Activated CD4-positive, alpha-beta T cell treated with anti-CD3 and anti-CD28 coated beads, Interleukin-2, amount 50 U/mL, for 24 hours (primary cell): ENCODE measurements at places on chromosomes 3 and 15.

DNA sequence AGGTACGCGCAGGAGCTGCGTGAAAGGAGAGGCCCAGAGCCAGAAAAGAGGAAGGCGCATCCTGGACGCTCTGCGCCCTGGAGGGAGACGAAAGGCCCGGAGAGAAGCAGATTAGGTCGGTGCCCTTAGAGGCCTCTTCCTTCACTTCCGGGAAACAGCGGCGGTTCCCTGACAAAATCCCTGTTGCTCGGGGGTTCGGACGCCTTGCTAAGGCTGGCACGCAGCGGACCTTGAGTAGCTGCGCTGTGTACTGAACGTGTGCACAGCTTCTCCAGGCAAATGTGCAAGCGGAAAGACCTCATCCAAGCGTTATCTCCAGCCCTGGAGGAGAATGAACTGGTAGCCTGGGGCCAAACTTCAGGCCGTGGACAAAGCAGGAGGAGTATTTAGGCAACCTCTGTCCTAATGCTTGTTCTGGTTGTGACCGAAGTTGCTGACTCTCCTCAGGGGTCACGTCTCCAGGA, 3.0 kb upstream of the SOX14 start:
- no peak for DNase-seq

DNA sequence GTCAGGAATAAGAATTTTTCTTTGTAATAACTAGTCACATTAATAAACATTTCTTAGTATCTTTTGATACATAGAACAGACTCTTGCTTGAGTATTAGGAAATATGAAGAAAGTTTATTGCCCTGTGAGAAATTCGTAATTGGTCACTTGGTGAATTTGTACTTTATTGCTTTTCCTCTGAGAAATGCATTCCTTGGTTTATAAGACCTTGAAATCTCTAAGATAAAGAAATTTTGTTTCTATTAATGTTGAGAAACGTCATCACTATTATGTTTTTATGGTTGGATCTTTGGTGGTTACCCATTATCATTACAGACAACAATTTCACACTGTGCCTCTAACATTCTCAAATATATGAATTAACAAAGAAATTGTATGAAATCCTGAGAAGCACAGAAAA, 652.0 kb upstream of the NECTIN3 start:
- no peak for DNase-seq

- no peak for DNase-seq
These were observed 5.2 kb downstream of the MCTP2 start for GRCh38 chr15:94236608-94237007.

DNA sequence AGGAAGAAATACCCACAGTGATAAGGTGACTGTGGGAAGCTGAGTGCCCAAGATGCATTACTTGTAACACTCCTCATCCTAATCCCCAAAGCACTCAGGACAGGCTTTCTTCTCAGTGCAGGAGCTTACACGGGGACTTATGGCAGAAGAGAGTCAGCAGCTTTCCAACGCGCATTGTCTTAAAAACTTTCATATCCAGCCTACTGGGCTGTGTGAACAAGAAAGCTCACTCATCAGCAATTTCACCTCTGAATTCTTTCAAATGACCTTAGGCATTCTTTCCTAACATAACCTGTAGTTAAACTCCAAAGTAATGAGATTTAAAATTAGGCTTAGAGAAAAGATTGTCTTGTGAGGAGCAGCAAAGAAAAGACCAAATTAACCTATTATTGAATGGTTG, 132.3 kb downstream of the KCNAB1 start:
- no peak for DNase-seq

GRCh38 chr3:157581371-157581770, 78.2 kb upstream of the VEPH1 start:
- DNase-seq: no peak

DNA sequence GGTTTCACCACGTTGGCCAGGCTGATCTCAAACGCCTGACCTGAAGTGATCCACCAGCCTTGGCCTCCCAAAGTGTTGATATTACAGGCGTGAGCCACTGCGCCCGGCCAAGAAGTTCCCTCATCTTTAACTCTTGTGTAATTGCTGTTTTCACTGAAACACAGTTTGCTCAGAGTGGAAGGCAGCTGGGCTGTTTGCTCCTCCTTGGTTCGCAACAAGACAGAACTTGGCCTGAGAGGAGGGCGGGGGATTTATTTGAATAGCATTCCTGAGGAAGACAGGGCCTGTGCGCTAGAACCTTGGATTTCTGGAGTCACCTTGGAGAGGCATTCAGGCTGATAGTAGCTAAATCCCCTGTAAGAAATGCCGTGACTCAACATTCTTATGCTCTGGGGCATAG, 226.7 kb upstream of the MCTP2 start:
- no peak for DNase-seq
